ENCODE measurements at places on chromosomes 5 and 9.
A peak's percentile ranks its signal among the peaks of the same experiment; 100 is the strongest.

- DNase-seq: no peak
Observed at GRCh38 chr5:166724284-166724683, 1567.2 kb upstream of the WWC1 start.

- no peak for DNase-seq
Observed at GRCh38 chr5:459562-460272, 16.7 kb downstream of the EXOC3 start.

- DNase-seq: no peak
Observed at GRCh38 chr5:151699071-151699901, 12.6 kb upstream of the SPARC start.

GRCh38 chr5:80141681-80142080, 106.5 kb downstream of the THBS4 start:
- DNase-seq: no peak

- no peak for DNase-seq
Observed at GRCh38 chr9:136686534-136686793, 793 bp downstream of the AGPAT2 start.

- DNase-seq: no peak
Observed at GRCh38 chr5:37663538-37663937, 176.3 kb downstream of the GDNF start.

- DNase-seq: no peak
Observed at GRCh38 chr5:93637697-93638096, 54.7 kb downstream of the NR2F1 start.

DNA sequence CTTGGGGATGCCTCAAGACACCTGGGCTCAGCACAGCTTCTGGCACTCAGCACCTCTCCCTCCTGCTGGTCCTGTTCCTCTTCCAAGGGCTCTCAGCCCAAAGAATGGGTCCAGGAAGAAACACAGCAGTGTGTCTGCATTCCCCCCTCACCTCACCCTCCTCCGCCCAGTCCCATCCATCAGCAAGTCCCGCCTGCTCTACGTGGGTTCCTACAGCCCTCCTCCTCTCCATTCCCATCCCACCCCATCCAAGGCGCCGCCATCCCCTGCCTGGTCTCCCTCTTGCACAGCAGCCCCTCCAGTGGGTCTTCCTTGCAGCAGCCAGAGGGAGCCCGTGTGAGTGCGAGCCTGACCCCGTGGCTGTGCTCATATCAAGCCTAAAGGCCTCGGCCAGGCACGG, 52.3 kb upstream of the RPL26L1 start:
- no peak for DNase-seq

DNA sequence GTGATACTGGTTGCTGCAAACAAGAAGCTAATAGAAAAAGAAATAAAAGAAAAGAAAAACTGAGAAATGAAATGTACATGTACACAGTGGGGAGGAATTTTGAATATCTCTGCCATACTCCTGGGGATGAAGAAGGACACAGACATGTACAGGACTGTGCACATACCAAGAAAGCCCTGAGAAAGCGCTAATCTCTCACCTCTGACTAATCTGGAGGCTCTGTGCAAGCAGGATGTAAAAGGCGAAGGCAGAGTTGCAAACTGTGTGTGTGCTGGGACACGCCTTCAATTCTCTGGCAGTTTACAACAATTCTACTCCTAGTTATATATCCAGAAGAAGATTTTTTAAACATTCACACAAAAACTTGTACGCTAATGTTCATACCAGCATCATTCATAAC, 211.4 kb downstream of the KIAA0825 start:
- no peak for DNase-seq

GRCh38 chr5:172670005-172670402, 28.9 kb downstream of the NEURL1B start:
- no peak for DNase-seq

DNA sequence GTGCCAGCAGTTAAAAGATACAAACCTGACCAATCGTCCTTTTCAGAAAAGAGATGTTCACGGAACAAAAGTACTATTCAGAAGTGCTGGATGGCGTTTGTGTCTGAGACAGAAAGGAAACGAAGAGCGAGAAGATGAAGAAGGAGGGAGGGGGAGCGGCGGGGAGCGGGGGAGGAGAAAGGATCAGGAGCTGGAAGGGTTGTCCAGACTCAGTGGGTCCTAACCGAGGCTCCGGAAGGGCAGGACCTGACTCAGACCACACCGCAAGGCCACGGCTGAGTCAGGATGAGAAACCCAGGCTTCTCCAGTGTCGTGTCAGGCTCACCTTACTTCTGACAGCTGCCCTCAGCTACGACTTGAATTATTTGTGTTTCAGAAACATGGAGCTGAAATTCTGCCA, 46.2 kb downstream of the PAX5 start:
- no peak for DNase-seq

GRCh38 chr9:107210775-107211174, 72.3 kb upstream of the RAD23B start:
- no peak for DNase-seq

- peak; percentile 9 for DNase-seq
Observed at GRCh38 chr5:134141331-134142050, 27.0 kb downstream of the TCF7 start.

DNA sequence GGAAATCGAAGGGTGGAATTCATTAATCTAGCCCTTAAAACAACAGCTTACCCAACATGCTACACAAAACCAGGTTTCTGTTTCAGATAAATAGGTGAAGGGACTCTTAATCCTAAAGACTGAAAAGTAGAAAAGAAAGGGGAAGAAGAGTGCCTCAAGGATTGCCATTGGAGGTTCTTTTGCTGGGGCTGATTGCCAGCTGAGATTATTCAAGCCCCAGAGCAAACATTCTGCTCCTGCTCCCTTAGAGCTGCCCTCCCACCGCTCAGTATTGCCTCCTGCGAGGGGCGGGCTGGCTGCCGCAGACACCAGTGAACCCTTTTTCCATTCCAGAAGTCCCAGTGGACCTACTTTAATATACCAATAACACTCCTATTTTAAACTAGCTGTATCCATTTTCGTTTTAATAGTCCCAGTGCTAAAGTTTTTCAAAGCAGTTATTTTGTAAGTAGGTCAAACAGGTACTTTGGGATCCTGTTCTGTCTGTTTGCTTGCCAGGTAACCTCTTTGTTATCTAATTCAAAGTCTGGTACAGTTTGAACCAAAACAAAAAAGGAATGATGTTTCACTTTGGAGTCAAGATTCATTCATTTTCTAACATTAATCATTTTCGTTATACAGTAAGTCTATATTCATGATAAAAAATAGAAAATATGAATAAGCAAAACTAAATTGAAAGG, 38.6 kb downstream of the HMGCS1 start:
- no peak for DNase-seq

DNA sequence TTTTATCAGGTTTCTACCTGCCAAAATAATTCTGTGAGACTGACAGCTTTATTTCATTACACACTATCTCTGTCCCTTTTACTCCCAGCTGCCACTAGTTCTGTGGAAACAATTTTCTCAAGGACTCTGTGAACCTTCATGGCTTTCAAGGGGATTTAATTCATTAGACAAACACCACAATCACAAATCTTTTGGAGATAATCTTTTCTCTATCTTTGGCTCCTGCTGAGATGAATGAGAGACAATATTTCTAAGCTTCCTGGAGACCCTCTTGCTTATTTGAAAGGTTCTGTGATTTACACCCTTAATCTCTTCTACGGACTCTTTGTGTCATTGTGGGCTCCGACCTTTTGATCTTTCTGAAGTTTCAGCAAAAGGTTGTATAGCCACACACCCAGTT, 222.6 kb downstream of the PRDM9 start:
- DNase-seq: no peak

DNA sequence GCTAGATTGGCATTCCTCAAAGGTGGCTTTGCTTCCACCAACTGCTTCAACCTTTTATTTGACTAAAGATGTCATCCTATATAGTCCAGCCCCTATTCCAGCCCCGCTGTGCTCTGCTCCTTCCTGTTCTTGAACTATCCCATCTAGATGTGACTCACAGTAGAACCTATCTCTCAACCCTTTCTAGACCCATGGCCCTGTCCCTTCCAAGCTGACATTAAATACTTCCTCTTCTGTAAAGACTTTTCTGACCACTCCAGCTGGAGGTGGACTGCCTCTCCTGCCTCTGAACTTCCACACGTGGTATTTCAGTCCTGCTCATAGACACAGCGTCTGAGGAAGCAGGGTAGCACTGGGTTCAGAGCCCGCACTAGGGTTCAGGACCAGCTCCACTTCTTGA, 32.4 kb downstream of the OSTF1 start:
- no peak for DNase-seq

Data from liver (tissue), 10 donors.